Stimulated activated CD4-positive, alpha-beta T cell treated with anti-CD3 and anti-CD28 coated beads, Interleukin-12 subunit alpha, Interleukin-12 subunit beta, amount 100 ng/mL, for 4 hours (primary cell): ENCODE measurements at places on chromosomes 1 and 21.

DNA sequence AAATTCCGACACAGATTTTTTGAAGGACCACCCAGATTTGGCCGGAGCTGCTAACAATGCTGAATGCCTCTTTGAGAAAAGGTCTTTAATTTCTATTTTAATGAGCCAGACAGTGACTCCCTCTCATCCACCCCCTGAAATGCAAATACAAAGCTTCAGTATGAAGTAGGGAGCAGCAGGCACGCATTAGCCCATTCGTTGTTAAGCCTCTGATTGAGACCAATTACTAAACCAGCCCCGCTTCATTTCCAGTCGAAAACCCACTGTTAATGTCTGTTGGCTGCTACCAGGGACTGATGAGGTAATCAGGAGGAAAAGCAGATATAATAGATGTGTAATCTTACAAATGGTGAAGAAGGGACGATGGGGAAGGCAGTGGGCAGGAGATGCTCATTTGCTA lies 4.8 kb upstream of the C8A start:
- DNase-seq: no peak

DNA sequence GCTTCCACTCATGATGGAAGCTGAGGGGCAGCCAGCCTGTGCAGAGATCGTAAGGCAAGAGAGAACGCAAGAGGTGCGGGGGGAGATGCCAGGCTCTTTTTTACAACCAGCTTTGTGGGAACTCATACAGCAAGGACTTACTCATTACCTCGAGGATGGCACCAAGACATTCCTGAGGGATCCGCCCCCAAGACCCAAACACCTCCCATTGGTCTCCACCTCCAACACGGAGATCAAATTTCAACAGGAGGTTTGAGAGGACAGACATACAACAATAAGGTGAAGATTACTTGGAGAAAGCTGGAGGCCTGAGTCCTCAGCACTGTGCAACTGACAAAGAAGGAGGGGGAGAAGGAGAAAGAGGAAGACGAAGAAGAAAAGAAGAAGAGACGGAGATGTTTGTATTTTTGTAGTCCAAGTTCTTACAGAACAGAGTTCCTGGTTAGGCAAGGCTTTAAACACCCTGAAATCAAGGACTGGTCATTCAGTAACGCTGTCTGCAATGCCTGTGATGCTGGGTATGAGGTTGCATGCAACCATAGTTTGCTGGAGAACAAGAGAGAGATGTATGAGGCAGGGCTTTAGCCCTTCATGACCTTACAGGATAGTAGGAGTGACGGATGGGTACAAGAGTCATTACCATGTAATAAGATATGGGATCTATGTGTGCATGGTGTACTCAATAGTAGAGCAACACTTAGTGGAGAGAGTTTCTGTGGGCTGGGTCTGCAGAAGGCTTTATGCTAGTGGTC lies 19.7 kb upstream of the GALNT2 start:
- no peak for DNase-seq

DNA sequence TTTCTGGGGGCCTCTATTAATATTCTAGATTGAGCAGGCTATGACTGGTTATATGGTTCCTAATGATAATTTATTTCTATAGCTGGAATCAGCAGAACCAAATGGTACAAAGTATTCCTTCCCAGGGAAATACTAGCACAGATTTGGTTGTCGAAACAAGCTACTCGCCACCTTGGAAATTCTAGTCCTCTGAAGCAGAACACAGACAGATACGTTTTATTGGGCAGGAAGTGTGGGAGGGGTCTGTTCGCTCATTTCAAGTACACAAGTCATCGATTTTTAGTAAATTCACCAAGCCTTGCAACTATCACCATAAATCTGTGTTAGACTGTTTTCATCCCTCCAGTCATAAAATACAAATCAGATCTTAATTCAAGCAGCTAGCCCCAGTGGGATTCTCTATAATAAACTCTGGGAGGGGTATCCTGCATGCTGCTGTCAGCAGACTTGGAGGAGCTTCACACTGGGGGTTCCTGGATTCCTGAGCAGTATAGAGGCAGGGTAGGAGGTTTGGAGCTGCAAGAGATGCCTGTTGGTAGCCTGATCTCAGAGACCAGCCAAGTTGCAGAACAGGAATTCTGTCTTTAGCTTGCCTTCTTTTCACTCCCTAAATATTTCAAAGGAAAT lies 9.8 kb upstream of the GPR137B start:
- DNase-seq: no peak

DNA sequence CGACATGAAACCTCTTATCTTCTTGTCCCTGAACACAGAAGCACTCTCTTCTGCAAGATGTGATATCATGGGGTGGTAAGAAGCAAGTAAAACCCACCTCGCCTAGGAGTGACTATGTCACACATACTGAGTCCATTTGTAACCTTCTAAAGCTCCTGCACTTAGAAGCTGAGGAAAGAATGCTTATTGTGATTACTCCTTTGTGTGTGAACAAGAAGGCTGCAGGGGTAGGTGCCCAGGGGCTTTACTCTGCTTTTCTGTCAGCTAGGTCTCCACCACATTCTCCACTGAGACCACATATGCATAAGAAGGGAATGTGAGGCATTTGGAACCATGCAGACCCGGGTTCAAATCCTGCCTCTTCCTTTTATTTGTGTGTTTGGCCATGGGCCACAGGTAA lies 144.3 kb downstream of the DMRTA2 start:
- no peak for DNase-seq

DNA sequence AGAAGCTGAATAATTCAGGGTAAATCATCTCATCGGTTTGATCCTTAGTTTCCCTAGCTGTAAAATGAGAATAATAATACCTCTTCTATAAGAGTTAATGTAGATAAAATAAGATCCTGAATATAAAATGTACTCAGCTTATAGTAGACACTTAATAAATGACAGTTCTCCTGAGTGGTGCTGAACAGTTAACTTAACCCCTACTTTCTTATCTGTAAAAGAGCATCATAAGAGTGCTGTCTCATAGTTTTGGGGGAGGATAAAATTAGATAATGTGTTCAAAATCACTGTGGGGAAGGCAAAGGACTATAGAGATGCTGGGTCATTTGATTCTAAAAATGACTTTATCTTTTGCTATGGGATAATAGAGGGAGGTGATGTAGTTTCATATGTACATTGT lies 593 bp downstream of the C8A start:
- DNase-seq: no peak

- DNase-seq: no peak
These were observed 16.2 kb upstream of the PLA2G4A start for GRCh38 chr1:186812570-186812969.

DNA sequence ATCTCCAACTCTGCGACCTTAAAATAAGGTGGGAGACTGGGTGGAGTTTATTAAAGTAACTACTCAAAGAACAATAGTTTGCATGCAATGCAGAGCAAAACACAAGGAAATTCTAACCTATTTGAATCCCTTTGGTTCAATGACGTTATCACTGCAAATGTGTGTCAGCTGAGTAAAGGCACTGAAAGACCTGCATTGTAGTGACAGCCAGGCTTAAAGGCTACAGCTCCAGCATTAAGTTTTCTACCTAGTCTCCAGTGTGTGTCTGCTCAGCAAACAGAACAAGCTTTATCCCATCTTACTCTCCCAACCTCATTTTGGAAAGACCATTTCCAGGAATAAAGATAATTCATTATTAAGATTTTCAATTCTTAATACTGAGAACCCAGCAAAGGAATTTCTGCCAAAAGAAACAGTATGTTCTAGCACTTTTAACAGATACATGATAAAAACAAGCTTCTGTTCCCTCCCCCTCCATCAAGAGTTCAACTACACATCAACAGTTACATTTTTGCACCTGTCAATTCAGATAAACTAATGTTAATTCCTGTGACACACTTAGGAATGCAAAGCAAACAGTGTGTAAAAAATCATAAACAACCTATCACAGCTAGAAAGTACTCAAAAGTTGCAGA lies 14.2 kb downstream of the PTP4A2 start:
- no peak for DNase-seq

GRCh38 chr1:5419501-5419900 lies 572.7 kb downstream of the NPHP4 start:
- no peak for DNase-seq

DNA sequence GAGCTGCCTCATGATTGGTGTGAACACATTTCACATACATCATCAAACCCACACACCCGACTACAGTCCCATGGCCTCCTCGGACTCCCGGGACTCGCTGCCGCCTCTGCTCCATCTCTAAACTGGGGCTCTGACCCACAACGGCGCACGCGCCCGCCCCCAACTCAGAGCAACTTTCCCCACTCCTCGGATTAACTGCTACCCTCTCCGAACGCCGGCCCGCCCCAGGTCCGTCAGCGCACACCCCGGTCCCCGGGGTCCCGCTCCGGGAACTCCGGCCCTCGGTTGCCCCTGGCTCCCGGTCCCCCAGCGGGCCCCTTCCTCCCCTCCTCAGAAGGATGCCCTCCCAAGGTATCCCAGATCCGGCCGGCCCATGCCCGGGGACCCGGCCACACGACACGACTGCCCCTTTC lies 740 bp downstream of the DSTYK start:
- DNase-seq: peak; percentile 28

- DNase-seq: no peak
These were observed 5.3 kb downstream of the FCER1A start for GRCh38 chr1:159307346-159308020.

GRCh38 chr1:13513895-13514546 lies at the start of gene LRRC38:
Gene LRRC38 (minus strand): TSS chr1:13514003. CDS start chr1:13513593, 410 bp downstream.
- no peak for DNase-seq

DNA sequence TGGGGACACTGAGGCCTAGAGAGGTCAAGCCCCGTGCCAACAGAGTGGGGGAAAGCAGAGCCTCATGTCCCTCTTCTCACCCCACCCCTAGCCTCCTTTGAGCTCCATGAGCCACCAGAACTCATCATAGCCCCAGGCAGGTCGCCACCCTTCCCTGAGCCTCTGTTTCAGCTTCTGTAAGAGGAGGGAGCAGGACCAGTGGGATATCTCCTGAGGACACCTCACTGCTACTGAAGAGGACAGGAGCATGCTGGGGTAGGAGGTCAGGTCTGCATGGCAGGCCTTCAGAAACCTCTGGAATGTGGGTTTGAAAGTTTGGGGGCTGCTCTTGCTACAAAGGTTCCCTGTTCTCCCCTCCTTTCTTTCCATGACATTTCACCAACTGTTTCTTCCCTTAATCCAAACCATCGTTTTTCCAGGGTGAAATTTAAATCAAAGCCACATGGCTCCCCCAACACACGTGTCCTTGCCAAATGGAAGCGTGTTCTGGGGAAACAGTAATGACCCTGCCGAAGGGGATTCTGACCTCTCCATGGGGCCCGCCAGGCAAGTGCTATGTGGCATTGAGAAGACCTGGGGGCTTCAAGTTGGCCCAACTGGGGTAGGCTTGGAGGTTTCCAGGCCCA lies 88.1 kb upstream of the RUNX3 start:
- no peak for DNase-seq

GRCh38 chr1:31397360-31398095 lies 15.5 kb upstream of the SERINC2 start:
- no peak for DNase-seq

GRCh38 chr1:200150721-200151120 lies 123.2 kb downstream of the NR5A2 start:
- no peak for DNase-seq

DNA sequence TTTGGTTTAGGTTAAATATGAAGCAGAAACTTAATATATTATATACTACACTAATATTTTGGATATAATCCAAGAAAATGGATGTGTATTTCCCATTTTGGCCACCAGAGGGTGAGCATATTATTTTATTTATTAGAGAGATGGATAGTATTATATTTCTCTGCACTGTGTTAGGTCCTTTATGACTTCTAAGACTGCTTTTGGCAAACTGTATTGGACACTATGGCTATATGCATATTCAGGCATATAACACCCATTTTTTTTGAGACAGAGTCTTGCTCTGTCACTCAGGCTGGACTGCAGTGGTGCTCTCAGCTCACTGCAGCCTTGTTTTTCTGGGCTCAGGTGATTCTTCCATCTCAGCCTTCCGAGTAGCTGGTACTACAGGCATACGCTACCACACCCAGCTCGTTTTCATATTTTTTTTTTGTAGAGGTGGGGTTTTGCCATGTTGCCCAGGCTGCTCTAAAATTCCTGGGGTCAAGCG lies 17.8 kb upstream of the PGM1 start:
- no peak for DNase-seq

GRCh38 chr1:172698224-172698623 lies 39.3 kb downstream of the FASLG start:
- DNase-seq: no peak

DNA sequence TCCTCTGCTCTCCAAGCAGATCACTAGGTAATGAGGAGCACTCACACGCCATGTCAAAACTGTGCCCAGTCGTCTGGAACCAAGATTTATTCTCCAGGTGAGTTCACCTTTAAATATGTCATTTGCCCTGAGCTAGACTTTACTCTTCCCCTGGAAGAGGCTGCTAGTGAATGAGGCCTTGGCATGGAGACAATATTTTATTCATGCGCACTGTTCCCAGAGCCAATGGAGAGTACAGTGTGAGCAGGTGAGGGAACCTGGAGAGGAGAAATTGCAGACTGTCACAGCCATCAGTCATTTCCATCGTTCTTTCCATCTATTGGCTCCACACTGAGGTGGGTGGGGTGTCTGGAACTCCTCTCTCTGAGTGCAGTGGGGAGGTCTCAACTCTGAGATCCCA lies 333.6 kb downstream of the KCNH1 start:
- DNase-seq: no peak

DNA sequence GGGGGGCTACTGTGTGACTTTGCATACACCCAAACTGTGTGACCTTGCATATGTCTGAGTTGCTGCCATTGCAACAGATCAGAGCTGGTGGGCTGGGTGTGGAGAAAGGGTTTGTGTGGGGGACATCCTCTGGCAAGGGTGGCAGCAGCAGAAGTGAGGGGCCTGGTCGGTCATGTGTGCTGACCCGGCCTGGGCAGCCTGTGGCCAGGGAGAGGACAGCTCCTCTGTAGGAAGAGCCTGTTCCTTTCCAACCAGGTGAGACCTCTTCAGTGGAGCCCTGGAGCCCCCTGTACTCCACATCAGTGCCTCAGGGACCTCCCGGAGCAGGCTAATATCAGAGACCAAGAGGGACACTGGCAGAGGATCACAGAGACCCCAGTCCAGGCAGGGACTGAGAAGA lies 8.3 kb downstream of the PCSK9 start:
- DNase-seq: no peak

DNA sequence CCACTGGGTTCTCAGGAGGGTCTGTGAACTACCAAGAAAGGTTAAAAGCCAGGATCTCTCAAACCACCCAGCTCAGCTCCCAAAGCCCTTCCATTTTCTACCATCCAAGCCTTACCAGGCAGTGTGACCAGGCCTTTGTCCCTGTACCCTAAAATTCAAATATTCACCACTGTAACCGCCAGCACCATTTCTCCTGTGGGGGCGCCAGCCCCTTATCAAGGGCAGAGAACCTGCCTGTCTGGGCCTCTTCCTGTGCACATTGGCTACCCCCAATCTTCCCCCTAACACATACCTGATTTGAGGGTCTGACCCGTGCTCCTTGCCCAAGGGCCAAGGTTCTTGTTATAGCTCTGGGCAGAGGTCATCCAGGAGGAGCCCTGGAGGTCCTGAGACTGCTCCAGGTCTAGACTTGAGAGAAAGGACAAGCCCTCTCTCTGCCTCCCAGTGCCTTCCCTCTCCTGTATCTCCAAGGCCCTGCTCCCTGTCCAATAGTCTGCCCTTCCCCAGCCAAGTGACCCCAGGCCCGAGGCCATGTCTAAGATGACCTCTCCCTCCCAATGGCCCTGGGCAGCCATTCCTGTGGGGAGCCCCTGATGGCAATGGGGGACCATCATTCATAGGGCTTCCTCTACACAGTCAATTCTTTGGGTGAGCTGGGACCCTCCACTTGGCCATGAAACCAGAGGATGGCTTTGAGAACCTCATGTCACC lies 78.5 kb downstream of the FHAD1 start:
- no peak for DNase-seq

- DNase-seq: no peak
These were observed 65.5 kb upstream of the LAPTM5 start for GRCh38 chr1:30822966-30823581.

GRCh38 chr1:82018319-82018718 lies 217.6 kb downstream of the ADGRL2 start:
- DNase-seq: no peak
